Omental fat pad (tissue), 4 donors: ENCODE measurements at places on chromosomes 7 and 10. TPM values are rescaled to one million over a fixed set of nuclear protein-coding genes. Genes with fewer than 3 reads are reported as not detected.

DNA sequence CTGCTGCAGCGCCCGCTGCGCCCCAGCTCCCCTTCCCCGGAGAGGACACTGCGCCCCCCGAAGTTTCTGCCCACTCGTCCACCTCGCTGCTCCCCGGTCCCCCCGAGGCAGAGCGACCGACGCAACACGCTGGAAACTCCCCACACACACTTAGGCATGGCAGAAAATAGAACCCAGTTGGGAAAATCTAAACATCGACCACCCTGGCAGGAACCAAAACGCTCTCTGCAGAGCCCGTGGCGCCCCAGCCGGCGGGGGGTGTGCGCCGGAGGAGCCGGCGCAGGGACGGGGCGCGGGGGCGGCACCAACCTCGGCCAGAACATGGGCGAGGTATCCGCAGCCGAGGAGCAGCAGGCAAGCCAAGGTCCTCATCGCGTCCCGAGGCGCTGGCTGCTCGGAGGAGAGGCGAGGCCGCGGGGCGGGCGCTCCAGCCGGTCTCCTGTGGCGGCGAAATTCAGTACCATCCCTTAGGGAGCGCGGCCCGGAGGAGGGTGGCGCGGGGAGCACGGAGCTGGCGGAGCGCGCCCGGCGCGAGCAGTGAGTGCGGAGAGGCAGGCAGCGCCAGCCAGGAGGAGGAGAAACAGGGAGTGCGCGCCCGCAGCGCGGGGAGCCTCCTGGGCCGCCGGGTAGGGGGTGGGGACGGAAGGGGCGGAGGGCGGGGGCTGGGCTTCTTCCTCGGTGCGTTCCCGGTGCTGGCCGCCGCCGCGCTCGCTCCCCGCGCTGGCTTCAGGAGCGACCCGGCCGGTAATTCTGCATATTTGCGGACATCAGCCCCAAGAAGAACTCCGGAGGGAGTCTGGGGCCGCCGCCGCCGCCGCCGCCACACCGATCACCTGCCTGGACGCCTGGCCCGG, 789 bp downstream of the PDGFA start:
- DNase-seq, result no peak

Gene NIPSNAP2
- 73.3 TPM for total RNA-seq

- DNase-seq, result no peak
Measured at GRCh38 chr7:115417662-115418061, 495.8 kb downstream of the MDFIC start.

DNA sequence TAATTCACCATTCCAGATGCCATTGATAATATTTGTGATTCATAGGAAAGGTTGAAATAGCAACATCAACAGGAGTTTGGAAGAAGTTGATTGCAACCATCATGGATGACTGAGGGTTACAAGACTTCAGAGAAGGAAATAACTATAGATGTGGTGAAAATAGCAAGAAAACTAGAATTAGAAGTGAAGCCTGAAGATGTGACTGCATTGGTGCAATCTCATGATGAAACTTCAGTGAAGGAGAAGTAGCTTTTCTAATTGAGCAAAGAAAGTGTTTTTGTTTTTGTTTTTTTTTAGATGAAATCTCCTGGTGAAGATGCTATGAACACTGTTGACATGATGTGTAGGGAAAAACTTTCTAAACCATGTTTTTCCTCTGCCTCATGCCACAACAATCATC, 18.7 kb upstream of the CD36 start:
- DNase-seq, result no peak

DNA sequence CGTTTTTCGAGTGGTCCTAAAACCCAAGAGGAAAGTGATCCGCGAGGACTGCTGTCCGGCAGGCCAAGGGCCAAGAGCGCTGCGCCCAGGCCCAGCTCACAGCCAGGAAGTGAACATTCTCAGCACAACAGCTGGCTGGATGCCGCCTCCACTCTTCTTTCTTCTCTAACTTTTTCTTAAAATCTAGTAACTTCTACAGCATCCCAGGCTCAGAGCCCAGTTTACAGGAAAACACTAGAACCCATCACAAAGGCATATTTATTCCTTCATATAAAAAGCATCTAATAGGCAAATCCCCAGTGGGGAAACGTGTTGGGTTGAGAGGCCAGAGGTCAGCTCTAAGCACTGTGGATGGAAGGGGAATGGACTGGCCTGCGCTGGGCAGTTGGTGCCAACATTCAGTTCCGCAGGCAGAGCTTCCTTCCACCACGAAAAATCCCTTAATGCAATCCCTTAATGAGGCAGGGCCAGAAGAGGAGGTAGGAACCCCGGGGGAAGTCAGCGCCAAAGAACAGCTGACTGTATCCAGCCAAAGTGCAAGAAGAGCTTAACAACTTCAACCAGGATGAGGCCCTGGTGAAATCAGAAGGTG, 74.8 kb downstream of the ZRANB1 start:
- no peak for DNase-seq

Gene MRPS16
- 35.8 TPM for total RNA-seq

GRCh38 chr10:103145860-103146466, 47.1 kb downstream of the NT5C2 start:
- peak; percentile 60 for DNase-seq

DNA sequence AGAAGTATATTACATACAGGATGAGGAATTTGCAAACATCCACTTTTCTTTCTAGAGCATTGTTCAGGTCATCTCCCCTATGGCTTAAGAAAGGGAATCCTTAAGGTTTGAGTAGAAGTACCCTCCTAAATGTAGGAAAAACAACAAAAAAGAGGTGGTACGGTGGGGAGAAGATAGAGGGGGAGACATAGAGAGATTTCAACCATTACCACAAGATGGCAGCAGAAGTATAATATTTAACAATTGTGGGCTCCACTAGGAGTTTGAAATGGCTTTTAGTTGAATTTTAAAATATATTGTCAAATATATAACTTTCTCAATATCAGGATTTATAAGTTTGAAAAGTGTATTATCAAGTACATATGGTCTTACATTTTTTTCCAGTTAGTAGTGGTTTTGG, 72.7 kb upstream of the PRKG1 start:
- DNase-seq, result no peak

- no peak for DNase-seq
Measured at GRCh38 chr7:150405584-150406311, 26.6 kb downstream of the ZNF775 start.

DNA sequence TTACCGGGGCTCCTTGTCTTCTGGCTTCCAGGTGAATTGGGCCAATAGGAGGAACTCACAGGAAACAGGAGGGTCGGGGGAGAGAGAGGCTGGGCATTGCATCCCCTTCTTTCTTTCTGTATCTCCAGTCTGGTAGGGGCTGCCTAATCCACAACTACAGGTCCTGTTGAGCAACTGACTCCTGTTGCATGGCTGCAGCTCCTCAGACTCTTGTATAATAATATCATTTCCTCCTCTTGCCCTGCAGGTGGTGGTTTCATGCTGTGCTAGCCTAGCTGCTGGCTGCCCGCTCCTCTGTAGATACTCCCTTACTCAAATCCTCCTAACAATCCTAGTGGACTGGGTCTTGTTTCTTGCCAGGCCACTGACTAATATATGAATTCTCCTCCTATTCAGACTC, 276.5 kb upstream of the SMIM30 start:
- DNase-seq, result no peak

- no peak for DNase-seq
Measured at GRCh38 chr10:119735451-119735850, 9.6 kb downstream of the INPP5F start.

DNA sequence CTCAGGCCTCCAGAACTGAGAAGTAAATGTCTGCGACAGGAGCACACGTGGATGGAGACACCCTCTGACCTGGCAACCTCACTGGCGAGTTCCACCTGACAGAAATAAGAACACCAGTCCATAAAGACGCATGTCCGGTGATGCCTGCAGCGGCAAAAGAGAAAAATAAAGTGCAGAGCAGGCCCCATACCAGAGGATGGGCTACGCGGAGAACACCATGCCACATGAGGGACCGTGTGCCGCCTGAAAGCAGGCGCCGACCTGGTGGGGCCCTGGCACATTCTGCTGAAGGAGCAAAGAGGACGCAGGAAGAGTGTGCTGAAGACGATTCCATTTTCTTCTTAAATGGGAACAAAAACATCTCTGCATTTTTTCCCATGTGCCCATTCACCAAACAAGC, 105.0 kb downstream of the VIPR2 start:
- DNase-seq, result no peak

DNA sequence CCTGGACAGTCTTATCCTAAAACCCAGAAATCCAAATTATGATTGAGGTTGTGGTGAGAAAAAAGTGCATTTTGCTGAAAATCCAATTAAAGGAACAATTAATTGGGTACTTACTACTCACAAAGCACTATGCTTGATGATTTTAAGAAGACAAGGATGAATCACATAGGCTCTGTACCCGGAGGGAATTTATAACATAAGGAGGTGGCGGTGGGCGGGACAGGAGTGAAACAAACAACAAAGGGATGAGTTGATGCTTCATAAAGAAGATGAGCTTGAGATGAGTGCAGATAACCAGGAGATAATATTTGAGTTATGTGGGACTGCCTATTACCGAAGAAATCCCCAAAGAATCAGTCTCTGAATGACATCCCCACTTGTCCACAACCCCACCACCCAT, 171.1 kb upstream of the FZD8 start:
- no peak for DNase-seq

DNA sequence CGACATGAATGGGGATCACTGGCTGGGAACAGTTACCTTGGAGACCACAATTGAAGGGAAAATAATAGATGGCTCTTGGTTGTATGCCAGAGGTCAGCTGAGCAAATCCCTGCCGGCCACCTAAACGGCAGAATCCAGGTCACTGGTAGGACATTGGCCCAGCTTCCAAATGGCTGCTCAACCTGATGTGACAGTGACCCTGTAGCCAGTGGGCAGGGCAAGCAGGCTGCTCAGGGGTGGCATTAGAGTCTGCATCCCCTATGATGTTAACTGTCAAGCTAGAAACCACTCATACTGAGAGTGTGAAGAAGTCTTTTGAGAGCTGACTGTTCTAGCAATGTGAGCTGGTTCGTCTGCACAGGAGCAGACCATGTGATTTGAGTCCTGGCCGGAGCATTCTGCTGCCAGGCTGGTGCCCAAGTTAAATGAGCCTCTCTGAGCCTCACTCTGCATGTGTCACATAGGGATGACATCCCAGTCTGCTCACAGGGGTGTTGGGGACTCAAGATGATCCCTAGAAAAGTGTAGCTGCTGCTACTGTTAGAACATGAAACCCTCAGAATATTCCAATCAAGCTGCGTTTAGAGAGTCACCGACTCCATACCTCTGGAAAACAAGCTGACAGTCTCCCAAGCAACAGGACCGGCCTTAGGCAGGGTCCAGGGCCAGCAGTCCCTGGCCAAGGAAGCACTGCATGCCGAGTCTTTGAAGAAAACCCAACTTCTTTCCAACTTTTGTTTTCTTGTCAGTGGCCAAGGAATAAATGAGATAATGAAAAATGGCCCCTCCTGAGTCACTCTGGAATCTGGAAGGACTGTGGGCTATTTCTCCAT, 69.7 kb downstream of the VWA2 start:
- DNase-seq, result no peak

GRCh38 chr10:77742172-77742571, 104.6 kb upstream of the KCNMA1 start:
- DNase-seq, result no peak

Gene FXYD4
- total RNA-seq, result not detected

- no peak for DNase-seq
Measured at GRCh38 chr7:8160779-8161345, 101.1 kb downstream of the ICA1 start.

- DNase-seq, result no peak
Measured at GRCh38 chr10:62582101-62582705, 208.0 kb downstream of the ZNF365 start.

Gene PAPSS2
- total RNA-seq, result 75.8 TPM

DNA sequence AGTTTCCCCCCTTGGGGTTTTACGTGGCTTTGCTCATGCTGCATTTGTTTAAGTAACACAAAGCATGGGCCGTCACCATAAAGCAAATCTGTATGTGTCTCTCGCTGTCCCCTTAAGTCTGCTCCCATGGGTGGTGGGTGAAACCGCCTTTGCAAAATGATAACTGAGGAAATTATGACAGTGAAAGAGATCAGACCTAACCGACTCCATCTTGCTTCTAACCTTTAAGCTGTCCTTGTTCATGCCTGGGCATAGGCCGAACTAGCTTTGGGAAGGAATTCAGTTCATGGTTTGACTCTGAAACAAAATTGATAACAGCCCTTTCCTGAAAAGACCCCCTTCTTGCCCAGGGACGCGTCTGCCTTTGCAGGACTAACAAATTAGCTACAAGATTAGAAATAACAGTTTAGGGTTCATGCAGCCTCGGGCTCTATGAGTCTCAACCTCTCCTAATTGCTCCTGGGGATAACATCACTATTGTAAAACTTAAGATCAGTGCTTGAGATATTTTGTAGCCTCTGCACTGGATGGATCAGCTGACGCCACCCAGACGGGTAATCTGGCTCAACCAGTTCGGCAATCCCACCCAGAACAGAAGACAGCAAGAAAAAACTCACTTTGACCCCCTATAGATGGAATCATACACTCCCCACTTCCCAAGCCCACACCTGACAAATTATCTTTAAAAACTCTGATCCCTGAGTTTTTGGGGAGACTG, 623.7 kb downstream of the TYW1 start:
- DNase-seq, result no peak

DNA sequence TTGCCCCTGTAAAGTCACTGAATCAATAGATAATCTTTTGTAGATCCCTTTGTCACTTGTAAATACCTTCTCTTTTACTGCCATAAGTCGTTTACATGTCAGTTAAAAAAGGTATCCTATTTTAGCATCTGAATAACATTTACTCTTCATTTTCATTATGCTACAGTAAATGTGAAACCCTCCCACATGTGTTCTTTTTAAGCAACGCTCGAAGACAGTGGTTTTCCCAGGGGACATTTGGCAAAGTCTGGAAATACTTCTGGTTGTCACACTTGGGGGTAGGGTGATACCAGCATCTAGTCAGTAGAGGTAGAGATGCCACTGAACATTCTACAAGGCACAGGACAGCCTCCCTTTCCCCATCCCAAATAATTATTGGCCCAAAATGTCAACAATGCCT, 23.7 kb downstream of the ATAD1 start:
- no peak for DNase-seq

DNA sequence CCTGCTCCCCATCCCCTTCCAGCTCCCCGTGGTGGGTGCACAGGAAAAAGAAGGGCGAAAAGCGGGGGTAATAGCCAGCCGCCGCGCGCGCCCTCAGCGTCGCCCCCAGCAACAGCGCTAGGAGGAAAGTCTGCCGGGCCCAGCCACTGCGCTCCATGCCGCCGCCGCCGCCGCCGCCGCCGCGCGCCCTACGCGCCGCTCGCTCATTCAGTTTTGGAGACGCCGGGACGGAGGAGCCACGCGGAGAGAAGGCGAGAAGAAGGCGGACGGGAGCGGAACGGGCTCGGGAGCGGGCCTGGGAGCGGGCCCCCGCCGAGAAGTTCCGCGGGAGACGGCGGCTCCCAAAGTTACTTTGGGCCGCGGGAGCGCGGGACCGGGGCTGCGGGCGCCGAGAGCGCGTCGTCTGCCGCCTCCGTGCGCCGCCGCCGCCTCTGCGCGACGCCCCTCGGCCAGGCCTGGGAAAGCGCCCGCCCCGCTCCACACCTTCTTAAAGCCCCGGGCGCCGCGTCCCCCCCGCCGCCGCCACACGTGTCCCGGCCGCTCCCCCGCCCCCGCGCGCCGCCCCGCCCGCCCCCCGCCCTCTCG, at the start of gene RELN:
Gene RELN, minus strand, starts transcription at position 459 of the 585 bp plus-strand sequence. Its CDS starts 302 bp downstream, at position 157.
- DNase-seq, result no peak

- DNase-seq, result no peak
Measured at GRCh38 chr7:140213684-140214074, 36.9 kb upstream of the KDM7A start.
